ENCODE measurements at places on chromosomes 5 and 9.

GRCh38 chr9:99451112-99451606 lies 229.1 kb downstream of the SEC61B start:
- DNase-seq = peak; percentile 49

GRCh38 chr9:117414906-117415331 lies at the start of gene ASTN2:
ASTN2 (minus strand) TSS chr9:117415057; CDS start chr9:117414938, 119 bp downstream.
- no peak for DNase-seq

DNA sequence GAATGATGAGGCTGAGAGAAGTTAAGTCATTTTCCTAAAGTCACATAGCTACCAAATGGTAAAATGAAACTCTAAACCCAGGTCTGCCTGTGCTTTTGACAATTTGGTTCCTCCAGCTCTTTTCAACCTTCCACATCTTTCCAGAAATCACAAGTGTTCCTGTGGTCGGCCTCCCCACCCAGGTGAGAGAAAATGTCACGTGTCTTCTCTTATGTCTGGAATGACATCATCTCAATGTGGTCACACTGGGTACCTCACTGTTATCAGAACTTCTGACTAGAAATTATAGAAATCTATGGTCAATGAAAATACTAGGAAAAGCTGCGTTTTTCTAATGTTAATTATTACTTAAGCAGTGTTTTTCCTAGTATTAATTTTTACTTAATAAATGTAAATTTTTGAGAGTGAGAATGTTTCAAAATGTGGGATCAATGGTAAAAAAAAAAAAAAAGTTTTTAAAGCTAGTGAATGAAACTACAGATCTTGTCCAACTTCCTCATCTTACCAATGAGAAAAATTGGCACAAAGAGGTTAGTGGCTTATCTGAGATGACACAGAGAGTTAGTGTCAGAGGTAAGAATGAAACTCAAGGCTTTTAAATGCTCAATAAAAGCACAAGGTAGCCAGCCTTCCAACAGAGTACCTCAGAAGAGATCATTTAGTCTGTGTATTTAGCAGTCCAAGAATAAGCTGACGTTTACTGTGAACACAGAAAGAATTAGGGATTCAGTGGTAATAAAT lies 228.7 kb upstream of the NR4A3 start:
- no peak for DNase-seq

DNA sequence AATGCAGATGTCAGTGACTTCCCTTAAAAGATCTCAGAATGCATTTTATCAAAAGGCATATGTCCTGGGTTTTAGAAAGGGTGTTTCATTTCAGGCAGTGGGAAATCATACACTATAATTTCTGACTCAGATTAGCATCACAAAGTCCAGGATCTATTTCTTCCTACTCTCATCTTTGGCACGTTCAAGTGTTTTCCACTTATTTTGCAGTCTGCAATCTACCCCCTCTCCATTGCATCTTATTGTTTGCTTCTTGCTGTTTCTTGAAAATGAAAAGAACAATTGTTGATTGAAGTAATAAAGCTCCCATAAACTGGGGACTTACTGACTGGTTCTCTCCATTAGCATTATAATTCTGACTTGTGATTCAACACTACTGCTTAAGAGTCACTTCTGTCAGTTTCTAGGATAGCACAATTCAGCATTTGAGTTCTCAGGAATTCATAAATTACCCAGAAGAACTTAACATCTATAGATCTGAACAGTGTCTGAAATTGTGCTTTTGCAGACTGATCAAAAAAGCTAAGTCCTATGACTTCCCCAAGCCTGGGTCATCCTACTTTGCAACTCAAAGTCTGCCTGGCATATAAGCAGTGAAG lies 332.9 kb downstream of the RASEF start:
- no peak for DNase-seq

- DNase-seq = peak; percentile 28
These were observed 503.7 kb downstream of the CDH10 start for GRCh38 chr5:24141046-24141445.

- DNase-seq = no peak
These were observed 201.2 kb downstream of the ADAMTS12 start for GRCh38 chr5:33690374-33691135.
